ENCODE measurements at places on chromosomes 4 and X. TPM values are rescaled to one million over a fixed set of nuclear protein-coding genes. Genes with fewer than 3 reads are reported as not detected.

- no peak for DNase-seq
These were observed 819.6 kb upstream of the EPHA5 start for GRCh38 chr4:66489783-66490452.

DNA sequence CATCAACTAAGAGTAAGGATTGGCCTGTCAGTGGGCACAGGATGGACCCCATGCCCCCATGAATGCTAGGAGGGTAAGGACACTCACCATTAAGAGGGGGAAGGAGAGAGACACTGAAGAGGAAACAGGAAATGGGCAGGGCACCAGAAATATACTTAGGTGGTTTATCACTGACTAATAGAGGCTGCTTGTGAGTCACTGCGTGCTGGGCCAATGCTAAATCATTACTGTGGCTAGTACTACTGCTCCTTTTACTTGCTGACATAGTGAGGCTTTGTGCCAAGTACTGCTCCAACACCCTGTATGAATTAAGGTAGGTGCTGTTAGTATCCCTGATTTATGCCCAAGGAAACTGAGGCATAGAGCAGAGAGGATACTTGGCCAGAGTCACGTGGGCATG lies 130.4 kb upstream of the FRMPD4 start:
- DNase-seq: no peak

DNA sequence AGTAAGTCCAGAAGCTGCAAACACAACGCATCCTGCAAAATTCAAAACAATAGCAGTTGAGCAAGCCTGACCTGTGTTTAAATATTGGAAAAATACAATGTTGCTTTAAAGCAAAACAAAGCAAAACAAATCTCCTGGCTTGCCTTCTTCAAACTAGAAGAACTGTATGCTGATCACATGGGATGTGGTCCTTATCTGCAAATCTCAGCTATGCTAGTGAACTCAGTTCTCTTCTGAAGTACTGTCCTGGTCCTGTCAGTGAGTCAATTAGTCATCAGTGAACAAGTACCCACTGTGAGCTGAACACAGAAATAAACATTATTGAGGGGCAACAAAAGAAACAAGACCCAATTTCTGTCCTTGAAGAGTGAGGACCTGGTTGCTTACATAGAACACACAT lies 522.5 kb downstream of the SMARCA1 start:
- no peak for DNase-seq

- DNase-seq: no peak
These were observed 474.0 kb upstream of the NDST3 start for GRCh38 chr4:117560329-117560728.

GRCh38 chr4:76155979-76156378 lies 7.8 kb upstream of the NUP54 start:
- no peak for DNase-seq

Gene PRDM8
- total RNA-seq: 24.6 TPM

Gene RLIM
- total RNA-seq: 128 TPM
